ENCODE measurements at places on chromosomes 12 and 14.

DNA sequence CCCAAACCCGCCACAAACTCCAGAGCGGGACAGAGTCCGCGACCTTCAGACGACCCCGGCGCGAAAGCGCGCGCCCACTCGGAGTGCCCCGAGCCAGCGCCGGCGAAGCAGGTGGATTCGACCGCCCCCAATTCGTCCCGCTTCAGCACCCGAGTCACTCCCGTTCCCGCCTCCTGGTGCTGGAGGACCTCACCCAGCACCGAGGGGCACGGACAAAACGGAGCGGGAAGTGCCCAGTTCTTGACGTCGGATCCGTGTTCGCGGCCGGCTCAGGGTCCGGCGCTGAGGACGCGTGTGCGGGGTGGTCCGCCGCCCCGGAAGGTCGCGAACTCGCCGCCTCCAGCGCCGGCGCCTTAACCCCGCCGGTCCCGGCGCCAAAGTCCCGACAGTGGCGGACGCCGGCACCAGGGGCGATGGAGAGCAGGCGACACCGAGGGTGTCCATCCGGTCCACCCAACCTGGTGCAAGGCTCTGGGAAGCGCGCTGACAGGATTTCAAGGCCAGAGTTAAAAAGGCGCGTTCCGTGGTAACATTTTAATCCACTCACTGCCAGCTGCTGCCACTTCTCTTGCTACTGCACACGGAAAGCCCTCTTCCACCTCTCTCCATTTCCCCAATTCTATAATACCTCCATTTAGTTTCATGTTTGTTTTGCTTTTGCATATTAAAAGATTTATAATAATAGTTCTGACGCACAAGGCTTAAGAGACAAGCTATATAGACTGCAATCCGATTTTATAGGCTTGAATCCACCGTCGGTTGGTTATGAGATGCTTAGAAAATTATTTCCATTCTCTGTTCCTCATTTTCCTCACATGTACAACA lies 240.0 kb upstream of the CPNE8 start:
- DNase-seq = peak; percentile 84

DNA sequence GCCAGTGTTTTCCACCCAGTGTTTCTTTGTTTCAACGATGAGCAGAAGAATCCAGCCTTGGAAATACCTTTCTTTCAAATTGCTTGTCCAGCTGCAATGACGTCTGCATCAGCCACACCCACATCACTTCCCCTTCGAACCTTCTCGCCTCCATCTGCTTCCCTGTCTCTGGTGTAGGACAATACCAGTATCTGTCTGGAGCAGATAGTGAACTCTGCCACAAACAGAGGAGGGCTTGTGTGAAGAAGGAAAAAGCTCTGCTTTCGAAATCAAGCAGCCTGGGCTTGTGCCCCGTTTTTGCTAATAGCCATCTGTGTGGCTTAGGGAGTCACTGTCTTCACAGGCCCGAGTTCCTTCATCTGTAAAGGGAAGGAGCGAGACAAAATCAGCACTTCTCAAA lies 415.4 kb downstream of the ZFP36L1 start:
- peak; percentile 76 for DNase-seq

GRCh38 chr12:101792046-101792931 lies 38.5 kb downstream of the GNPTAB start:
- DNase-seq = no peak

GRCh38 chr12:108342985-108343384 lies 3.9 kb upstream of the CMKLR1 start:
- no peak for DNase-seq

GRCh38 chr14:32980902-32981501 lies 42.3 kb downstream of the NPAS3 start:
- DNase-seq = peak; percentile 21

- DNase-seq = no peak
Measured at GRCh38 chr14:104561632-104562495, 17.7 kb upstream of the C14orf180 start.

DNA sequence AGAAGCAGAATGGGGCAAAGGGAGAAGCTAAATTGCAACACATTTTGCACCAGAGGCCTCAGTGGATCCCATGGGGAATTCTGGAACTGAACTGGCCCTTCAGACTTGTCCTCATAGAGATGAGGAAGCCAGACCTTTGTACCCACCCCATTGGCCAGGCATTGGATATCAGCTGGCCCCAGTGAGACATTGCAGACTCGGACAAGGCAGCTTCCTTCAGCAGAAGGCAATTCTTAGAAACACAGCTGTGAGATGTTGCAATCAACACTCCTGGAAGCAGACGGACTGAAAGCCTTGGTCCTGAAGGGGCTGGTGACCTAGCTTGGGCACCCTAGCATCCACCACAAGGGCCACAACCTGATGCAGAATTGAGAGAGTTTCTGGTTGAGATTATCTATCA lies 218.1 kb downstream of the MSRB3 start:
- DNase-seq = no peak

GRCh38 chr12:48890657-48891418 lies 25.2 kb upstream of the RND1 start:
- peak; percentile 88 for DNase-seq

DNA sequence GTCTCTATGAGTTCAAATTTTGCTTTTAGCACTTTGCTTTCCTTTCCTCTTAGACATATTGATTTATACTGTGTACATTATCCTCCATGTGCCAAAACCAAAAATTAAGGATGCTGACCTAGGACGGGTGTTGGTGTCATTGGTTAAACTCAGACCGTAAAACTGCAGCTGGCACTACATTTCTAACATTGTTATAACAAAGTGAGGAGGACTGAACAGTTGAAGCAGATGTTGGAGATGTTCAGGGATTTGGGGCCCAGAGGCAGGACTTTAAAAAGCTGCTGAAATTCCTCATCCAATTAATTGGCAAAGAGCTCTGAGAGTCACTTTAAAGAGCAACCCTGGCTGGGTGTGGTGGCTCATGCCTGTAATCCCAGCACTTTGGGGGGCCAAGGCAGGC lies 72.4 kb downstream of the TMTC1 start:
- peak; percentile 56 for DNase-seq

- DNase-seq = no peak
Measured at GRCh38 chr12:122159882-122160281, 14.1 kb downstream of the IL31 start.

DNA sequence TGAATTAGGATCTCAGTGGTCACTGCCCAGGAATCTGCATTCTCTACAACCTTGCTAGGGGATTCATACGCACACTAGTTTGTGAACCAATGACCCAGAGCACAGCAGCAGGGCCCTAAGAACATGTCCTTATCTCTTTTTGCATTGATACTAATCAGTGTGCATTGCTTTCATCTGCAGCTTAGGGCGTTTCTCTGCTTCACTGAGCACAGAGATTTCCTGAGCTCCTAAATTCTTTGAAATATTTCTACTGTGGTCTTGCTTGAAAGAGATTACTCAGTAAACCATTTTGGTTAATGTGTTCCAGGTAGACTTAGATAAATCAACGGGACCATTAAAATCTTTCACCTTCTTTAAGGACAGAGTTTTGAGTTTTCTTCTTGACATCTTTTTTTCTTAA lies 351.3 kb upstream of the KITLG start:
- DNase-seq = no peak

- no peak for DNase-seq
Measured at GRCh38 chr12:76983420-76983819, 81.9 kb downstream of the E2F7 start.
